ENCODE measurements at places on chromosomes 13 and 19.

- DNase-seq = peak; percentile 61
Measured at GRCh38 chr19:29260477-29261317, 47.7 kb upstream of the UQCRFS1 start.

- no peak for DNase-seq
Measured at GRCh38 chr13:98488736-98489135, 88.2 kb downstream of the STK24 start.

DNA sequence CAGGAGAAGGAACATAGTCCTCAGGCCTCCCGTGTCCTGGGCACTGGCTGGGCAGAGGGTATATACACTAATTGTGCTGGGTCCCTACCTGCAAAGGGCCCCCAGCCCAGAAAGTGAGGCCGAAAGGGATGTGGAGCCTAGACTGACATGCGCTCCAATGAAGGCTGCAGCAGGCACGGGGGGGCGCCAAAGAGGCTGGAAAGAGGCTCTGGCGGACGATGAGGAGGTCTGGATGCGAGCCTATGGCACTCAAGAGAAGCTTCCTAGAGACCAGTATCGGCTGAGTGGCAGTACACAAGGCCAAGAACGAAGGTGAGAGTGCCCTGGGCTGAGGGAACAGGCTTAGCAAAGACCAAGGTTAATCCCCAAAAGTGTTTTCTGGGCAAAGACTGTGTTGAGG lies 16.6 kb downstream of the VRK3 start:
- DNase-seq = no peak

DNA sequence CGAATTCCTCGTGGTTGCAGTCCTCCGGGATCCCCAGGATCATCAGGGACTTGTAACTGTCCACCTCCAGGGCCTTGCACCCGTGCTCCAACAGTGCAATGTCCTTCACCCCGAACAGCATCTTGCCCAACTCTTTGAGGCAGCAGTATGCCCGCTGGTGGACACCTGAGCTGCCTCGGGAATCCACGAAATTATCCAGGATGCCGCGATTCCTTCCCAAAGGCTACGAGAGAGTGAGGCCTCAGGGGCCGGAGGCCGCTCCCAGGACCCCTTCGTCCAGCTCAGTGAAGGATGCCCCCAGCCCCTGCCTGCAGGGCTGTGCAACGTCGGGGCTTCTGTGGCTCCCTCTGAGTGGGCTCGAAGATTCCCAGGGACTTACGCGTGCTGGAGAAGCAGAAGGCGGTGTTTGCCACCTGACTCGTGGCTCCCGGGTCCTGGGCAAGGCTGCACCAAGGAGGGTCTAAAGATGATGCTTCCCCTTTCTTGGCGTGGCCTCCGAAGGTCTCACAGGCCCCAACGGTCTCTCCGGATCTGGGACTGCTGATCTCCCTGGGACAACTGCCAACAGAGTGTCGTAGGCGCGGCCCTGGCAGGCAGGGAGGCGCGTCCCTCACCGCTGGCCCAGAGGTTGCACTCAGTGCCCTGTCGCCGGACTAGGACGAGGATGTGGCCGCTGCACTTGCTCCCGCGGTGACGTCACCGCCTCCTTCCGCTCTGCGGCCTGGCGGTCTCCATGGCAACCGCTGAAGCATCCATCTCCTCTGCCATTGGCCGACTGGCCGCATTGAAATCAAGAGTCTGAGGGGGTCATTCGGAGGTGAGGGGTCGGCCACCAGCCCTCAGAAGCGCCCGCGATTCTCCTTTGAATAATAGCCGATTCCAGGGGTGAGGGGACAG lies at the start of gene PNMA8C:
Gene PNMA8C (minus strand): TSS at position 698 of the 897 bp plus-strand sequence. CDS start 577 bp downstream, at position 121.
- DNase-seq = peak; percentile 57

- DNase-seq = no peak
Measured at GRCh38 chr19:42267644-42268141, 1.4 kb upstream of the CIC start.

DNA sequence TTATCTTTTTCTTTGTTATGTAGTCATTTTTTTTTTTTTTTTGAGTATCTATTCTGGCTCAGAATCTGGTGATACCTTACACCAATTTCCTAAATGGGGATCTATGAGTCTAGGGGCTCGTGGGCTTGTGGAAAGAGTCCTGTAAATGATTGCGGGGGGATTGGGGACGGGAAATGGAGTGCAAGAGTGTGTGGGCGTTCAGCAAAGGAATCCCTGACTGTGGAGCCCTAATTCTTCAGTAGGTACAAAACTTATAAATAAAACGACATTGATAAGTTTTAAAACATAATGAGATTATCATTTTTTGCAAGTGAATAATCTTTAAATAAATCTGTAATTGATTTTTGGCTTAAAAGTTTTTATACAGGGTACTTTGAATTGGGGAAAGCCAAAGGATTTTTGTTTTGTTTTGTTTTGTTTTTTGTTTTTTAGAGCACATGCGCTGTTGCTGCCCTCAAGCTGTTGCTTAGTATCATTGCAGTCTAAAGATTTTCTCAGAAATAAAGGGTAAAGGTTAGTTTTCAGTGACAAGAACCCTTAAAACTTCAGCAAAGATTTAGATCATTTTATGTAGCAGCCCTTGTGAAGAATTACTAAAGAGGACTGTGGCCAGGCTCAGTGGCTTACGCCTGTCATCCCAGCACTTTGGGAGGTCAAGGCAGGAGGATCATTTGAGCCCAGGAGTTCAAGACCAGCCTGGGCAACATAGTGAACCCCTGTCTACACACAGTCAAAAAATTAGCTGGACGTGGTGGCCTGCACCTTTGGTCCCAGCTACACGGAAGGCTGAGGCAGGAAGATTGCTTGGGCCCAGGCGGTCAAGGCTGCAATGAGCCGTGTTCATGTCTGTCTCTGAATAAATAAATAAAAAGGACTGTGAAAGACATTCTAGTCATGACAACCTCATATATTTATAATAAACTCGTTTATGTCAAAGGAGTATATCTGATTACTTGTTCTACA lies 1.7 kb downstream of the ERCC5 start:
- peak; percentile 21 for DNase-seq

- DNase-seq = no peak
Measured at GRCh38 chr19:3792114-3792513, 5.9 kb upstream of the MATK start.

- DNase-seq = no peak
Measured at GRCh38 chr13:47252627-47253026, 355.8 kb upstream of the HTR2A start.

GRCh38 chr19:43923875-43924274 lies 11.2 kb downstream of the ZNF45 start:
- DNase-seq = no peak

GRCh38 chr19:28948026-28948425 lies 264.9 kb downstream of the UQCRFS1 start:
- DNase-seq = no peak

DNA sequence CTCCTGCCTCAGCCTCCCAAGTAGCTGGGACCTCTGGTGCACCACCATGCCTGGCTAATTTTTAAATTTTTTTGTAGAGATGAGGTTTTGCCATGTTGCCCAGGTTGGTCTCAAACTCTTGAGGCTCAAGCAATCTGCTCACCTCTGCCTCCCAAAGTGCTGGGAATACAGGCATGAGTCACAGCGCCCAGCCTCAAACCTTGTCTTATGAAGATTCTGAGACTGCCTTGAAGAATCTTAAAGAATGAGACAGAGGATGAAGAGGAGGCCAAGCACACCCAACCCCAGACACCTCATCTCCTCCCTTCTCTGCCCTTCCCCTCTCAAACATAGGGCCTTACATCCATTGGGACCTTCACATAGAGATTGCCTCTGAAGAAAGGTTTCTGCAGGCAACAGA lies 179.7 kb downstream of the ABCC4 start:
- DNase-seq = no peak

DNA sequence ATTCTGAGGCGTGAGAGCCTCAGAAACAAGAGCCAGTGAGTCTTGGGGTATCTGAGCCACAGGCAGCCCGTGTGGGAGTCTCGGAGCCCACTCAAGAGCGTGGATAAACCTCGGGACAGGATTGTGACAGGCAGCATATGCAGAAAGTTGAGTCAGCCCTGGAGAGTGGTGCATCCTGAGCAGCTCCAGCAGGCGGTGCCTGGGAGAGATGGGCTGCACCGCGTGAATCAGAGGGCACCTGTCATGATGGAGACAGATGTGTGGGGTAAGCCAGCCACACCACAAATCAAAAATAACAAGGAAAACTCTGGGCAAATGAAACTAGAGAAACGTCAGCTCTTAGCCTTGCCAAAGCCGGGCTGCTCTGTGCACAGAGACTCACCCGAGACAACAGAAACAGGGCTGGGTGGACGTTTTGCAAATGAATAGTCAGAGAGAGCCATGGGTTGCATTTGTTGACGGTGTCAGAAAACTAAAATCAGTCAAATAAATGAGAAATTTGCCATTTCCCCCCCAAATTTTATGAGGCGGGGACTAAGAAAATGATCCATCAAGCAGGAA lies 30.0 kb upstream of the POP4 start:
- no peak for DNase-seq

DNA sequence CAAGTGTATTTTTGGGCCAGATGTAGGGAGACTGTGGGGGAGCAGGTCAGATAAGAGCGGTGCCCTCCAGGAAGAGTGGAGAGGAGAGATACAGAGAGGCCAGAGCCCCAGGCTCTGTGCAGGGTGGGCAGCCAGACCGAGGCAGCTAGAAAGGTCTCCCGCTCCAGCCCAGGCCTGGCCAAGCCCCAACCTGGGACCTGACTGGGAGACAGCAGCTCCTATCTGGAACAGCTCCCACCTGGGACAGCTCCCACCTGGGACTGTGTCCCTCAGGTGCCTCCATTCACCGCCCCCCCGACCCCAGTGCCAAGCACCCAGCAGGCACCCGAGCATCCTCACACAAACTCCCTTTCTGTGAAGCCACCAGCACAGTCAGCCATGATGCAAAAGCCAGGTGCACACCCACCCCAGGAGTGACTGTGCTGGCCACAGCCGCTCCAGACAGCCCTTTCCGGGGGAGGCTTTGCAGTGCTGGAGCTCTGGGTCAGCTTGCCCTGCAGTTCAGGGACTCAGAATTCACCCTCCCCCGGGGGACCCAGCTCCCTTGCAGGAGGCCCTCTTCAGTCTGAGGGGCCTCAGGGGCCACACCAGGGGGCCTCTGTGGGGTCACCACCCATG lies 2.1 kb upstream of the GRTP1 start:
- DNase-seq = no peak

GRCh38 chr13:31431722-31432137 lies 232.0 kb downstream of the B3GLCT start:
- DNase-seq = peak; percentile 59

- DNase-seq = no peak
Measured at GRCh38 chr13:97934590-97934989, 18.9 kb upstream of the IPO5 start.

GRCh38 chr19:8423817-8424223 lies 10.7 kb downstream of the MARCHF2 start:
- no peak for DNase-seq

GRCh38 chr13:26923824-26924605 lies 163.4 kb upstream of the GPR12 start:
- DNase-seq = no peak

- DNase-seq = peak; percentile 60
Measured at GRCh38 chr19:19410553-19411550, 5.4 kb downstream of the GATAD2A start.

GRCh38 chr13:37910790-37911189 lies 41.2 kb upstream of the TRPC4 start:
- no peak for DNase-seq

DNA sequence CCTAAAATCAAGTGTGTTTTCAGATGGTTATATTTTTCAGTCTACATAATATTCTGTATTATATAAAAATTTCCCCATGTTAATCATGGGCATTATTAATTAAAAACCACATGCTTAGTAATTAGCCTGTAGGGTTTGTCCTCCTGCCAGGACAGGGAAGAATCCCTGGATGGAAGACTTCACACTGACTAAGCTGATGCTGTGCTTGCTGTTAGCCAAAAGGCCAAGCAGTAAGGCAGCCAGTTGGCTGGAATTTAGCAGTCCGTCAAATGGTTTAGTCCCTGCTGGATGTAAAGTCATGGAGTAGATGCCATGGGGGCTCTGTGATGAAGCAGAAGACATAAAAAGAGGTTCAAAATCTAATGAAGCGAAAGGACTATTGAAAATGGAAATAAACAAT lies 168.0 kb upstream of the OBI1 start:
- DNase-seq = no peak

DNA sequence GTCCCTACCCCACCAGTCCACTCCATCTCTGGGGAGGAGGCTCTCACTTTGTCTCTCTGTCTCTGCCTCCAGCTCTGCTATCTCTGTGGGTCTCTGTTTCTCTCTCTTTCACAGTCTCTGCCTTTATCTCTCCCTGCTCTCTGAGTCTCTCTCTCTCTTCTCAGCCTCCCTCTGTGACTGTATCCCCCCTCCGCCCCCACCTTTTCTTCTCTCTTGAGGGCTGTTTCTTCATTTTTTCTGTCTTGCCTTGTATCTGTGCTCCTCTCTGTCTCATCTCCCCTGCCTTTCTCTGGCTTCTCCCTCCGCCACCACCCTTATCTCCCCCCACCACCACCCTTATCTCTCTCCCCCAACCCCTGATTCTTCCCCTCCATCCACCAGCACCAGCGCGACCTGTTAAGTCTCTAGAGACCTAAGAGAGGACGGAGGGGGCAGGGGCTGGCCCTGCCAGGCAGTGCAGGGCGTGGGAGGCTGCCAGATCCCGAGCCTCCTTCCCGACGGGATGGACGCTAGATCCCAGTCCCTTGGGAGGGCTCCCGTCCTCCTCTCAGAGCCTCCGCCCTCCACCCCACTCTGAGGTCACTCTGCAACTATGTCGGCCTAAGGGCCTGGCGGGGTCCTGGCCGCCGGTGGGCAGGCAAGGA lies 1.0 kb downstream of the AXL start:
- no peak for DNase-seq

GRCh38 chr13:113581871-113582270 lies 2.7 kb upstream of the TFDP1 start:
- no peak for DNase-seq

DNA sequence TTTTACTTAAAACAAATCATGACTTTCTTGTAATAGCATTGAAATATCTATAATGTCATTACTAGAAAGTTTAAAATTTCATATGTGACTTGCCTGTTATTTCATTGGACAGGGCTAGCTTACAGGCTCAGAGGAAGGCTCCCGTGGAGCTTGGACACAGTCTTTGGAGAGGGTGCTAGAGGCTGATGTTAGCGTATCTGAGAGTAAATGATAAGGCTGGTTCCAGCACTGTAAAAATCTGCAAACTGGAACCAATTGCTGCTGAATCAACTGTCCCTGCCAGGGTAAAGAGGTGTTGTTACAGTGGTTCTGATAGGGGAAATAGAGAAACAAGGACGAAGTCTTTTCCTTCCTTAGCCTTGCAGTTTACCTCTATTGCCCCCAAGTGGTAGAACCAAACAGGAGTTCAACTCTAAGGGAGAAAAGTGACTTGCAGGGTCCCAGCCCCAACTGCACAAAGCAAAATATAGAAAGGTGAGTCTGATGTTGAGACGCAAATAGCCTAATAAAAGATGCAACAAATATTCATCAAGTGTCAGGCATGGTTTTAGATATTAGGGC lies 901.7 kb downstream of the DIAPH3 start:
- DNase-seq = no peak

DNA sequence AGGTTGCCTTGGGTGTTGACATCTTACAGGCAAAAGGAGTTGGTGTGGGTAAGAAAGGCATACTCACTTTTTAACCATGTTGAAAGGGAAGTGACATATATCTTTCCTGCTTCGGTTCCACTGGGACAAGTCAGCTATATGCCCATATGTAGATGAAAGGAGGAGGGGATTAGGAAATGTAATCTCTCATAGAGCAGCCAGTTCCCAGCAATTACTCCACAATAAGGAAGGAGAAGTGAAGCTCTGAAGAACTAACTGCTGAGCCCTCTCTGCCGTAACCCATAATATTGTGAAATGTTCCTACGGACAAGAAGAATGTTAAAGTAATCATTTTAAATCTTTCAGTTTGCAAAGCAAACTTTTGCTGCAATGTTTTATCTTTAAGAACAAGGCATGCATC lies 82.2 kb downstream of the EDNRB start:
- no peak for DNase-seq
